ENCODE measurements at places on chromosomes 3 and 15.

- no peak for DNase-seq
Measured at GRCh38 chr15:92053753-92054316, 200.3 kb downstream of the SLCO3A1 start.

GRCh38 chr15:89142423-89142822 lies 54.2 kb downstream of the ABHD2 start:
- no peak for DNase-seq

DNA sequence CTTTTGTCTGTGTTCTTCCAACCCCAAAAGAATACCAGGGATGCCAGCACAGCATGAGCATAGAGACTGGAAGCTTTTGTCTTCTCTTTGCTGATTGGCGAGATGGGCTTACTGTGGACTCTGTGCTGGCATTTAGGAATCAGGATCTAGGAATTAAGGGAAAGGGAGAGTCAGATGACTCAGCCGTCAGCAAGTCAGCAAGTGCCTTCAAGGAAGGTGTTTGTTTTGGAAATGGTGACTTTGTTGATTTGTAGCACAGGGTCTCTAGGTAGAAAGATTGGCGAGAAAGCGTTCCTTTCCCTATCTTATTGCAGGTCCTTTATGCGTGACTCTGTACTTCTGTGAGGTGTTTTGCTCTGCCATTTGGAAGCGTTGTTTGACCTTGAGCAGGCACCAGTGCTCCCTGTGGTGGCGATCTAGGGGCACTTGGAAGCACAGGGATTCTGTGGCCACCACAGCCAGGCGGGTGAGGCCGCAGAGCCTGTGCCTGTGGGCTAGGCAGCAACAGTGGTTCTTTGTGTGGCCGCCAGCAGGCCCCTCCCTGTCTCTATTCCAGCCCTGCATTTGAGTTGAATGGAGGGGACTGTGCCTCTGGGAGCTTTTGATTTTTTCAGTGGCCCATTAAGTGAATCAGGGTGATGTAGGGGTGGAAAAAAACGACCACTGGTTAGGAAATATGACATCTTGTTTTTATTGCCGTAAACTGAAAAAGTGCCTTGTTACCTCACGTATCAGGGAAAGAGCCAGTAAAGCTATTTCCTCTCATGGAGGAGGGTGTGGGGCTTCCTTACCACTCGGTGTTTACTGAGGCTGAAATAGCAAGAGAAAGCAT lies 19.0 kb downstream of the FAN1 start:
- no peak for DNase-seq

- no peak for DNase-seq
Measured at GRCh38 chr15:101026656-101027272, 107.6 kb downstream of the LRRK1 start.

DNA sequence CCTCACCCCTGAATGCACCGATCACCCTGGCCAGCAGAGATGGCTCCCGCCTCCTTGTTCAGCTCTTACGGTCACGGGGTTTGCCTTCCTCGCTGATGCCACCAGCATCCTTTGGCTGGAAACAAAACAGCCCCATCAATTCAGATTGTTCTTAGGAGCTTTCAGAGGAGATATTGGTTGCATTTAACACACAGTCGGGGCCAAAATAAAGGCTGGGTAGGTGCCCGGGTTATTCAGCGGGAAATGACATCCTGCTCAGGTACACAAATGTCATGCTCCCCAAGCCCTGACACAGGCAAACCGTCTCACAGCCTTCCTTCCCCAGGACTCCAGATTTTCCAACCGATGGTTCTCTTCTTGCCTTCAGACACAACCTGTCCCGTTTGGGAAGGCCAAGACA lies 62.4 kb upstream of the MEF2A start:
- DNase-seq, result no peak

GRCh38 chr3:50293079-50293801 lies 1.0 kb upstream of the IFRD2 start:
- no peak for DNase-seq

- no peak for DNase-seq
Measured at GRCh38 chr3:192830291-192831110, 87.2 kb downstream of the MB21D2 start.

GRCh38 chr15:78003539-78004008 lies 73.9 kb downstream of the TBC1D2B start:
- DNase-seq, result no peak

DNA sequence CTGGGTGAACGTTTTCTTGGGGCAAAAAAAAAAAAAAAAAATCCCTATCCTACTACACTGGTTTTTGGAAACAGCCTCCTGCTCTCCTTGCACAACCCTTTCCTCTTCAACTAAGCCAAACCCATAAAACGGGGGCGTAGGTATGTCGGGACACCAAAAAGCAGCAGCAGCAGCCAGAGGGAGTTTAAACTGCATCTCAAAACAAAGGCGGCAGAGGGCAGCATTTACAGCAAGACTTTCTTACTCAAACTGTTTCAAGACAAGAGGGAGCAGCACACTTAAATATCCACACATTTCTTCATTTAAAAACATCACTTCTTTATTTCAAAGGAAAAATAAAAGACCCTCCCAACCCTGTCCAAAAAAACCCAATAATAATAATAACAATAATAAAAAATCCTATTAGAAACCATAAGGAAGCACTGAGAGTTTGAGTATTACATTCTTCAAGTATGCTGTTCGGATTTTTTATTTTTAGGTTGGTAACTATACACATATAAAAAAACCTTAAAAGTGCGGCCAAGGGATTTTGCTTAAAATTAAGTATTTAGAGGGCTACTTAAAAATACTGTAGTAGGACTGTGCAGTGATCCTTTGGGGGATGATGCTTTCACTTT lies 43.9 kb upstream of the PLXND1 start:
- peak; percentile 73 for DNase-seq

- peak; percentile 66 for DNase-seq
Measured at GRCh38 chr3:15206662-15207576, 873 bp downstream of the CAPN7 start.

- DNase-seq, result peak; percentile 55
Measured at GRCh38 chr3:102083473-102083872, 234.2 kb downstream of the NFKBIZ start.
